ENCODE measurements at places on chromosomes 5 and 9.

DNA sequence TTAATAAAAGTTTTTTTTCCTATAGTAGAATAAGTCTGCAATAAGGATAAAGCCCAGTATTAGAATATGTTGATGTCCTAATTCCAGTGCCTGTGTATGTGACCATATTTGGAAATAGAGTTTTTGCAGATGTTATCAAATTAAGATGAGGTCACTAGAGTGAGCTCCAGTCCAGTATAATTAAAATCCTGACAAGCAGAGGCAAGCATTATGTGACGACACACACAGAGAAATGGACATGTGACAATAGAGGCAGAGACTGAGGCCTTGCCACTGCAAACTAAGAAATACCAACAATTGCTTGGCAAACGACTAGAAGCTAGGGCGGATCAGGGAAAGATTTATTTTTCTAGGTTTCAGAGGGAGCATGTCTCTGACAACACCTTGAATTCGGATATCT lies 216.4 kb upstream of the CYLC2 start:
- no peak for DNase-seq

DNA sequence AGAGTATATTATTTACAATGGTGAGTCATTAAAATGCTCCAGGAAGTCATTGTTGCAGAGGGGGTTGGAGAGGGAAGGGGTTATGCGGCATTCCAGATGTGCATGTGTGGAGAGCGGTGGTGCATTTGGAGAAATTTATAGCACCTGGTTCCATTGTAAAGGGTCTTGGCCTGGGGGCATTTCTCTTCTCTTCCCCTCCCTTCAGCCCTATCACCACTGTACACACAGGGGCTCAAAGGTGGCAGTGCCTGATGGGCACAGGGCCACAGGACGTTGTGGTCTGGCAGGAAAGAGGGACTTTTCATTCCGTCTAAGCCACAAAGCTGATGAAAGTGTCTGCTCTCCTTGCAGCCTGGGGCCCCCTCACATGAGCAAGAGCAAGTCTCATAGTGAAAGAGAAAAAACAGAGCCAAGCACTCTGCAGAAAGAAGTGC lies 442.4 kb upstream of the ZNF462 start:
- no peak for DNase-seq

DNA sequence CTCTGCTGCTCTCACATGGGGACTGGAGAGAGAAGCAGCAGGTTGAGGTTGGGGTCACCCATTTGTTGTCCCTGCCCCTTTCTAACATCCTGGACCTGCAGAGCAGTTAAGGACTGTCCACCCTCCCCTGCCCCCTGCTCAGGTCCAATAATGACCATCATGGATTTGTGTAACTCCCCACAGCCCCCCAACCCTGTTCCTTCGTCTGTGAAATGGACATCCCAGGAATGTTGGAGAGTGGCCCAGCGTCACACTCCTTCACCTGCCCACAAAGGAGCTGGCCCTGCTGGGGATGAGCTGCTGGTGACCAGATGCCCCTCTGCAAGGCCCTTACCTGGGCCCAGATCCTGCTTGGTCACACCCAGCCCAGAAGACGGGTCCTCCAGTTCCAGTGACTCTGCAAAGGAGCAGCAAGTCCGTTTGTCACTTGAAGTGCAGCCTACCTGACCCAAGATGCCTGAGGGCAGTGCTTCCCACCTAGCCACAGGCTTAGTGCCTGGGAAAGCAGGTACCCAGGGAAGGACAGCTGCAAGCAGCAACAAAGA lies 10.4 kb downstream of the CD74 start:
- no peak for DNase-seq

GRCh38 chr5:17001428-17001827 lies 65.3 kb upstream of the MYO10 start:
- DNase-seq: no peak

DNA sequence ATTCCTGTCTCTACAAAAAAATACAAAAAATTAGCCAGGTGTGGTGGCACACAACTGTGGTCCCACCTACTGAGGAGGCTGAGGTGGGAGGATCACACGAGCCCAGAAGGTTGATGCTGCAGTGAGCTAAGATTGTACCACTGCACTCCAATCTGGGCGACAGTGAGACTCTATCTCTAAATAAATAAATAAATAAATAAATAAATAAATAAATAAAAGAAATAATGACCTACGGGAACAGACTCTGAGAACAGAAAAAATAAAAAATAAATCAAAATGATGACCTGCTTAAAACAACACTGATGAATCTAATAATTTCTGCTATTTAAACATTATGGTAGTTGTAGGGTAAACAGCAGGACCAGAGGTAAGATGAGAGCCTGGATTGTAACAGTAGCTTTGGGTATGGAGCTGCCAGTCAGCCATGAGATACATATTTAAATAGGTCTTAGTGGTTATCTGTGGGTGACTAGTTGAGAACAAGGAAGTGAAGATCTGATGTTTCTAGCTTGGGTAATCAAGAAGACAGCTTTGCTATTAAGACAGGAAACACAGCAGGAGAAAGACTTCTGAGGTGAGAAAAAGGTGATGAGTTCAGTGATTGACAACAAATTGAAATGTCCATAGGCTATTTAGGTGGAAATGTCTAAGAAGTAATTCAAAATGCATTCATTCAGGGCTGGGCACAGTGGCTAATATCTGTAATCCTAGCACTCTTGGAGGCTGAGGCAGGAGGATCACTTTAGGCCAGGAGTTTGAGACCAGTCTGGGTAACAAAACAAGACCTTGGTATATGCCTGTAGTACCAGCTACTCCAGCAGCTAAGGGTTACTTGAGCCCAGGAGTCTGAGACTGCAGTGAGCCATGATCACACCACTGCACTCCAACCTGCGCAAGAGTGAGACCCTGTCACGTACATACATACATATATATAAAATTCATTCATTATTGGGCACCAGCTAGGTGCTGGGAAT lies 11.0 kb downstream of the RNF145 start:
- DNase-seq: no peak

DNA sequence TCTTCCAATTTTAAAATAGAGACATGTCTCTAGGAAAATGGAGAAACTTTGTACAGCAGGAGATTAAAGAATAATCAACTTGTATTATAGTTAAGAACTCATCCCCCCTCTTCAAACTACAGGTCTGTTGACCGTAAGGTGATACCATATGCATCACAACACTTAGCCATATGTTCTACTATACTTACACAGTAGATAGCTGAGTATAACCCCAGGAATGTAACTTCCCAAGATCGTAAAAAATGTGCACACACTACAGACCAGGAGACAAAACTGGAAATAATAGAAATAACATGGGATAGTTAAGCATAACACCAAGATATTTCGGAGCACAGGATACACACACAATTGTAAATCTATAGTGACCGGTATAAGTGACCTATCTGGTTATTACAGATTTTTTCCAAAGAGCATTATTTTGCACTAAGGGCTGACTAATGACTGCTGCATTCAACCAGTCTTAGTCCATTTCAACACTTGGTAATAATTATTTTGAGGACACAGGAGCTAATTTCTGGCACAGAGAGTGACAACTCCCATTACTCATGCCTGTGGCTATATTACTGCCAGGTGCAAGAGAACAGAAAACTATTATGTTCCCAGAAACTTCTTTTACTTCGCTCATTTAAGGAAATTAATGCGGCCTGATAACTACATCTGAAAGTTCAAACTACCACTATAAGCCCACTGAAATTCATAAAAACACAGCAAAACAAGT lies 15.4 kb upstream of the ZNF622 start:
- peak; percentile 9 for DNase-seq

DNA sequence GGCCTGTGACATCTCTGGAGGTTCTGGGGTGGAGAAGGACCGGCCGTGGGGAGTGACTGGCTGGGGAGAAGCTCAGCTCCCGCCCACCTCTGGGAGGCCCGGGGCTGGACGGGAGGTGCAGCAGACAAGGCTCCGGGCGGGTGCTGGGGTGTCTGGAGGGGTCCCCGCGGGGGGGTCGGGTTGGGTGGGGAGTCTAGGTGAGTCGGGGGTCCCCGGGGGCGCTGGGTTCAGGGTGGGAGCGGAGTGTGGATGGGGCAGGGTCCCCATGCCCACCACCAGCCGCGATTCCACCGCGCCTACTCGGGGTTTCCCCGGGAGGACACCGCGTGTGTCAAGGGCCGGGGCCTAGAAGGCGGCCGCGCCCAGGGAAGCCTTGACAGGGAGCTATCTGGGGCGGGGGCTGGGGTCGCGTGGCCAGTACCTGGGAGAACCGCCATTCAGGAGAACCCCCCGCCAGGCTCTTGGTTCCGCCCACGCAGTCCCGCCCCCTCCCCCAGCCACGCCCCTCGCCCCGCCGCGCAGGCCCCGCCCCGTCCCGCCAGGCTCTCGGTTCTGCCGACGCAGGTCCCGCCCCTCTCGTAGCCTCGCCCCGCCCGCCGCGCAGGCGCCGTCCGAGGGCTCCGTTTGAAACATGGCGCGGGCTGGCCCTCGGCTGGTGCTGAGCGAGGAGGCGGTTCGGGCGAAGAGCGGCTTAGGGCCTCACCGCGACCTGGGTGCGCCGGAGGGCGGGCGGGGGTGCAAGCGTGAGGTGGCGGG lies at the start of gene CEP72:
Gene CEP72, plus strand, starts transcription at position 610 of the 756 bp plus-strand sequence. Its CDS starts 22 bp downstream, at position 632.
- peak; percentile 70 for DNase-seq

DNA sequence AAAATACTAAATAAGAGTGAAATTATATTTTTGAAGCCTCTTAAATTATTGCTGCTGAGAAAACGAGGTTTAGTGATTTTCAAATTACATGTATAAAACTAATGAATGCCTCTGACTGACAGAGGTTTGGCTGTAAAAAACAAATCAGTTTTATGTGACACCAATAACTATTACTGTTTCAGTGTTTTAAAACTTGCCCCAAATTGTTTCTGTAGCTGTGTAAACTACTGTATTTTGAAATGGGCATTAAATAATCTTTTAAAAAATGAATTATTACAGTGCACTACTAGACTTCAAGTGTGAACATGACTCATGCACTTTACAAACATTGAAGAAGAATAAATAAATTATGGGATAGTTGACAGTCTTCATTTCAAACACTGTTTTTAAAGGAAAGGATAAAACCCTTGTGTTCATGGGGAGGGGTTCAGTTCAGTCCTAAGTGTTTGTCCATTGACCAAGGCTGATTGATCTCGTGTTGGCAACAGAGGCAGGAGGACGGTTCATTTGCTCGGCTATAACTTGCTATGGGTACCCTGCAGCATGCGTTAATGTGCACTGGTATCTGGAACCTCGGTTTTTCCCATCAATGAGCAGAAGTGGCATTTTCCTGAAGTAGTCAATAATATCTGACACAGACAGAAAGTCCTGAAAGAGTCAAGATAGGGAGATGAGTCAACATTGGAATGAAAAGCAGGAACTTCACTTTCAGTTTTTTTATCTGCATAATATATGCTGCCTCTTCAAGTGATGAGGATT lies 15.6 kb downstream of the C5orf58 start:
- DNase-seq: no peak

GRCh38 chr5:95881833-95882232 lies 59.3 kb upstream of the GLRX start:
- no peak for DNase-seq
